Natural killer cell treated with Interleukin-12 subunit alpha and Interleukin-12 subunit beta and Interleukin-15 and Interleukin-18, amount 100 ng/mL, for 72 hours (primary cell): ENCODE measurements at places on chromosomes 5 and 9. TPM values are rescaled to one million over a fixed set of nuclear protein-coding genes. Genes with fewer than 3 reads are reported as not detected.

- peak overlapping the region; percentile 92 for H3K27ac ChIP-seq
- H3K27me3 ChIP-seq, result no peaks in the 10 kb centered on the region
- no peak for DNase-seq
- H3K4me1 ChIP-seq, result peaks cover 23% of the 10 kb centered on the region
- no peak overlapping the region for H3K4me3 ChIP-seq
- H3K36me3 ChIP-seq, result peaks cover 23% of the 10 kb centered on the region
These were observed 77.0 kb downstream of the CYFIP2 start for GRCh38 chr5:157342822-157343402.

GRCh38 chr9:136147890-136148714 lies 29.4 kb upstream of the TMEM250 start:
- no peak for DNase-seq
- H3K27ac ChIP-seq, result no peak overlapping the region
- H3K4me3 ChIP-seq, result no peak overlapping the region
- no peaks in the 10 kb centered on the region for H3K4me1 ChIP-seq

DNA sequence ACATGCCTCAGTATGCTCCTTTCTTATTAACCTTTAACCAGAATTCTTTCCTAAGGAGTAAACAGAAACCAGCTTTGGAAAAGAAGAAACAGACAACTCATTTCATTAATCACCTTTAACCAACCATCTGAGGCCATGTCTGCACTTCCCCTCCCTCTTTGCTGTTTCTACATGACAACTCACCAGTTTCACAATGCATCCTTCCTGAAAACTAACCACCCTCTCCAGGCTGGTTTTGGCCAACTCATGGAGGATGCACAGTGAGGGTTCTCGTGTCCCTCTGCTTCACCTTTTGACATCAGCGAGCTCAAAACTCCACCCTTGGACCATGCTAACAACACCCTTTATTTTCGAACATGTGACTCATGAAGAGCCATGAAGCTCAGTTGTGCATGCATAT lies 244.1 kb downstream of the ELAVL2 start:
- no peak overlapping the region for H3K4me3 ChIP-seq
- H3K27me3 ChIP-seq, result no peaks in the 10 kb centered on the region
- no peaks in the 10 kb centered on the region for H3K4me1 ChIP-seq
- no peak for DNase-seq
- no peak overlapping the region for H3K27ac ChIP-seq
- no peaks in the 10 kb centered on the region for H3K36me3 ChIP-seq

DNA sequence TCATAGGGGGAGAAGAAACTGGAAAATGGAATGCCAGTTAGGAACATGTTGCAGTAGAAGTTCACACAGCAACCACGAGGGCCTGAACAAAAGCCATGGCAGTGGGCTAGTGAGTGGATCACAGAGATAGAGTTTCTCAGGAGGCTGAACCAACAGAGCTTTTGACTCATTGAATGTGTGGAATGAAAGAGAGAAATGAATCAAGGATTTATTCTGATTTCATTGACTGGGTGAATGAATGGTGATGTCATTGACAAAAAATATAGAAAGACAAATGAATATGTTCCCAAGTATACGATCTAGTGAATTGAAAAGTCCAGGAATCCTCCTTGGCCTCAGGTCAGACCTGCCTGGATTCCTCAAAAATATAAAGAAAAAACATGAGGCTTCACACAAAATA lies 99.2 kb downstream of the ZNF462 start:
- H3K4me3 ChIP-seq, result no peak overlapping the region
- H3K36me3 ChIP-seq, result no peaks in the 10 kb centered on the region
- no peak overlapping the region for H3K27ac ChIP-seq
- DNase-seq, result no peak
- H3K4me1 ChIP-seq, result peaks cover 10% of the 10 kb centered on the region
- no peaks in the 10 kb centered on the region for H3K27me3 ChIP-seq

- no peaks in the 10 kb centered on the region for H3K27me3 ChIP-seq
- no peaks in the 10 kb centered on the region for H3K36me3 ChIP-seq
- H3K4me1 ChIP-seq, result no peaks in the 10 kb centered on the region
These were observed 41.3 kb downstream of the ZNF474 start for GRCh38 chr5:122170620-122171019.

- no peak overlapping the region for H3K27ac ChIP-seq
- DNase-seq, result no peak
- no peaks in the 10 kb centered on the region for H3K27me3 ChIP-seq
- no peaks in the 10 kb centered on the region for H3K4me1 ChIP-seq
- no peak overlapping the region for H3K4me3 ChIP-seq
These were observed 929.6 kb upstream of the WWC1 start for GRCh38 chr5:167361795-167362194.

GDA gene
- not detected for total RNA-seq

SLC4A9 gene
- not detected for total RNA-seq

PROB1 gene
- 6.6 TPM for total RNA-seq

PCDHGA6 gene
- total RNA-seq, result 0.40 TPM

PCDHGA5 gene
- total RNA-seq, result 0.36 TPM

FCN1 gene
- not detected for total RNA-seq
